ENCODE measurements at places on chromosomes 5 and 9.

DNA sequence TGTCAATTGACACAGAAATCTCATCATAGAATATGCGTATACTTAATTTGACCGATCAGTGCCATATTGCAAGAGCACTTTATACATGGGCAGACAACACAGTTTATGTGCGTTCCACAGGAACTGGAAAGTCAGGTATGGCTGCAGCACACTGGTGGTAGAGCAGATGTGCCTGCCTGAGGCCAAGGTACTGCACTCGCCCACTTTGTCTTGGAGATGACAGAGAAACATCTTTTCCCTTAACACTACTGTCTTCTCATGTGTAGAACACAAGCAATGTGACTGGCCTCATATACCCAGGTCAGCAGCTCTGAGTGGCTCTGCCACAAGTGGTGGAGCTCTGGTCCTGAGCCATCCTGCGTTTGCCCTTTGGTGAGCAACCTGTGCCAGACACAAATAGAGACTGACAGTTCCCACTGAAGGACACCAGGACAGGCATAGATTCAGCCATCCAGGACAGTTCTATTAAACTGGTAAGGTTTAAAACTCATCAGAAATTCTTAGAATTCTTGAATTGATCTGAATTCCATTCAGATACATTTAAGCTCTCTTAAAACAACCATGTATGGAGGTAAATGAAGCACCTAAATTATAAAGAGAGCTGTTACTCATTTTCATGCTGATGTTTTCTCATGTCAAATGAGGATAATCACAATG, 21.0 kb upstream of the PPP2CA start:
- DNase-seq = no peak

- no peak for DNase-seq
Measured at GRCh38 chr5:129445379-129445778, 14.7 kb upstream of the ADAMTS19 start.

DNA sequence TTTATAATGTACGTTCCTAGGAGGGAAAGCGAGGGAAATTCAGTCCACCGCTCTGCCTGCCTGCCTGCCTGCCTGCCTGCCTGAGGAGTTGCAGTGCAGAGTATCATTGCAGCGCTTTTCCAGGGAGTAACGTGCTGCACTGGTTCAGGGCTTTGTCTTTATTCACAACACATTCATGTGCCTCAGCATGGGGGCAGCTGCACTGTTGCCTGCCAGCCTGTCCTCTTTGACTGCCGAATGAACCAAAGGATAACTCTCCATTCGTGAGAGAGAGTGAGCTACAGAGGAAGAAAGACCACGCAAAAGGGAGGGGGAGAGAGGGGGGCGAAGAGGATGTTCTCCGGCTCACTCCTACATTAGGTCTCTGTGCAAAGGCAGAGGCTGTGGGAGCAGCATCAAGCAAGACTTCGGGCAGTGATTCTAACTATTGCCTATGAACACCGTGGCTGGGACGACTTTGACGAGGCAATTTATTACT, 791.2 kb downstream of the MAT2B start:
- no peak for DNase-seq

- no peak for DNase-seq
Measured at GRCh38 chr9:89407070-89407469, 88.8 kb downstream of the SECISBP2 start.

DNA sequence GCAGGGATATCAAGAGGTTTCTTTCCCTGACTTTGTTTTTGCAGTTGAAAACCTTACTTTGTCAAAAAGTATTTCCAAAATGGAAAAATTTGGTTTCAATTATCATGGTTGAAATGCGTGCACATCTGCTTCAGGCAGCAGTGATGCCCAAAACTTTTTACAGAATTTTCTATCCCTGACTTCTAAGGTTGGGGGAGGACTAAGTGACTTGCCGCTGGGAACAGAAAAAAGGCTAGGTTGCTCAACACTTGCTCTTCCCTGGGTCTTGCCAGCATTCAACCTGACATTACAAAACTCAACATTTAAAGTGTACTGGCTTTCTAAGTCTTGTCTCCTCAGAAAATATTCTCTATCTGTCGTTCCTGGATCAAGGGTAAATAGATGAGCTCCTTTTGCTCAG, 4.7 kb downstream of the KLHL3 start:
- no peak for DNase-seq

DNA sequence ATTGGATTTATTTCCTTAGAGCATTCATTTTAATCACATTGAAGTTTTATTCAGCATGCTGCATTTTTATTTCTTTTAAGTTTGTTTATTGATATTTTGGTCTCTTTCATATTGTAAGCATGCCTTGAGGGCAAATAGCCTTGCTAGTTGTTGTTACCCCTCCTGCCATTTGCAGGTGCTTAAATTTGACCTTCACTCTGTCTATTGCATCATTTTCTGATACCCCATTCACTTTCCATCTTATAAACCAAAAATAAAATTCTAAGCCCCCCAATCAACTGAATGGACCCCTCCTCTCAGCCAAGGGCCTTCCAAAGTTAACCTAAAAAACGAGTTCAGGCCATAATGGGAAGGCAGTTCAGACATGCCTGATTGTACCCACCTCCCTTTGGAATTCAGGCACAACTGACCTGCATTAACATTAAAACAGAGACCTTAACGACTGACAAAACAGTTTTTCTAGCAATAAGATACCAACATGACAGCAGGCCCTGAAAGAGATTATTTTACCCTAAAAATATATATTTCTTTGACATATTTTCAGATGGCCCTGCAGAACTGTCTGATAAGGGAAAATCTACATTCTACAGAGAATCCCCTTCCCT, 32.1 kb downstream of the TARS1 start:
- no peak for DNase-seq

Measured in hematopoietic multipotent progenitor cell (in vitro differentiated cells).